Left hindlimb (tissue), 1 donor: ENCODE measurements at places on chromosomes 11 and 22.
A peak's percentile ranks its signal among the peaks of the same experiment; 100 is the strongest.

DNA sequence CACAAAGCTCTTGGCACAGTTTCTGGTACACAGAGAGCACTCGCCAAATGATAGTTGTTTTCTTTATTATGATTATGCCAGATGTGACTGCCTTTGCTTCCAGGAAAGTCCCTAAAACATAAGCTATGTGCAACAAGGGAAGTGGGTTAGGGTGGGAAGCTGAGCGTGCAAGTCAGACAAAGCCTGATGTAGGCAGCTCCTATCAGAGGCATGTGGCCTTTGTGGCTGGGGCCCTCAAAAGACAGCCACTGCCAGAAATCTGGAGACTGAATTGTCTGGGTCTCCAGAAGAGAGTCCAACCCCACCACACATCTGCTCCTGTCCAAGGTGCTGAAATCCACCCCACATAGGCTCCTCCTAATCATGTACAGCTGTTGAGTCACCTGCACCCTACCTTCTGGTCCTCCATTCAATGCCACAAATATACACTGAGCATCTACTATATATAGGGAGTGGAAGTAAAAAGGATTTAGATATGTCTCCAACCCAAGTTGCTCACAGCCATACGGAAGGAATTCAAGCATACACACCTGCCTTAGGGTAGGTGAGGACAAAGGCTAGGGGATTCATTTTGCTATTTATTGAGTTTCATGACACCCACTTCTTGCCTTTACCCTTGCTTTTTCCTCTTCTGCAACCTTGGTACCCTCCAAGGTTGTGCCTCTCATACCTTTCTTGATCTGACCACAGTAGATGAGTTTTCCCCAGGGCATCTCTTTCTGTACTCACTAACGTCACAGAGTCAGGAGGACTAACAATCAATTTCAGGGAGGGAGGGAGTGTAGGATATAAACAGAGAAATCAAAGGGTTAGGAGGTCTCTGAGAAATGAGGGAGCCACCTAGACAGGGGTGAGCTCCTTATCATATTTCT is 12.4 kb downstream of the SEC14L3 start:
- DNase-seq = no peak

DNA sequence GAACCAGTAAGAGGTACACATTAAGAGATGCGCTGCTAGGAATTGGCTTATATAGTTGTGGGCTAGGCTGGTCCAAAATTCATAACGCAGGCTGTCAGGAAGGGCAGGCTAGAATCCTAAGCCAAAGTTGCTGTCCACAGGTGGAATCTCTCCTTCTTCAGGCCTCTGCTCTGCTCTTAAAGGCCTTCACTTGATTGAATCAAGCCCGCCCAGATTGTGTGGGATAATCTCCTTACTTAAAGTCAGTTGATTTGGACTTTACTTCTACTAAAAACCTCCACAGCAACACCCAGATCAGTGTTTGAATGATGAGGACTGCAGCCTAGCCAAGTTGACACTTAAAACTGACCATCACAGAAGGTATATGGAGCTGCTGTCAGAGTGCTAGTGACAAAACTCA is 68.8 kb downstream of the LRRC32 start:
- DNase-seq = peak; percentile 4

- no peak for DNase-seq
These were observed 55.1 kb downstream of the KIAA1671 start for GRCh38 chr22:25007444-25008106.

DNA sequence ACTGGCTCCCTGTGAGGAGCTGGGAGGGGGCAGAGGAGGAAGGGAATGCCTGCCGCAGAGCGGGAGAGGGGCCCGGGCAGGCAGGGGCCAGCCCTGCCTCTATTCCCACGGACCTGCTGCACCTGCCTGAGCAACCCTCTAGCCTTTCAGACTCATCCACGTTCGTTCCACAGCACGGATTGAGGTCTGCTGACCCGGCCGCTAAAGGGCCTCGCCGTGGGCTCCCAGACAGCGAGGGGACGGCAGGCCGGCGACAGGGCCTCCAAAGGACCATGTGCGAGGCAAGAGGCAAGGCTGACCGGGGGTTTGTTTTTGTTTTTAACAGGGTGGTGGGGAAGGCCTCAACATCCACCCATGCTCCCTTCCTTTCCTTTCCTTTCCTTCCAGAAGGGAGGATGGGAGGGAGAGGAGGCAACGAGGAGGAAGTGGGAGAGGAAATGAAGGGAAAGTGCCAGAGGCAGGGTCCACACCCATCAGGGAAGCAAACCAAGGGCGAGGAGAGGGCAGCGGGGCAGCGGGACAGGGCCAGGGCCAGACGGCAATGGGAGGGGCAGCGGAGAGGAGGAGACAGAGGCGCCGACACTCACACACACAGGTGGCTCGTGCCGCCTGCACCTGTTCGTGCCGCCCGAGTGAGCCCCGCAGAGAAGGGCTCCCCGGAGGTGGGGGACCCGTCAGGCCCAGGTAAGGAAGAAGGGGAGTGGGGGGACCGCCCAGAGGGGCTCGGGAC is 7.5 kb downstream of the LRFN4 start:
- DNase-seq = no peak

DNA sequence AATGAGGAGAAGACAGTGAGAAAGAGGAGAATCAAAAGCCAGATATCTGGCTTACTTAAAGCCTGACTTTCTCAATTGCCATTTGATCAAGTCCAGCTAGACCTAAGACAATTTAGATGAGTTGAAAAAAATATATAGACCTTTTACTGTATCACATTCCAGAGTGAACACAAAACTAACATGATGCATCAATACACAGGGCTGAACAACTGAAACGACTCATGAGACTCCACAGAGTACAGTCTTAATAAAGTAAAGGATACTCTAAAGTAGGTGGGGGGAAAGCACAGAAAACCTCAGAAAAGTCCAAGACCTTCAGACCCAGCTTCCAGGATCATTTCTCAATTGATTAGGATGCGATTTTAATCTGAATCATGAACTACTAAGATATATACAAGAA is 95.3 kb upstream of the OR9G4 start:
- DNase-seq = no peak

- DNase-seq = no peak
These were observed 191.7 kb downstream of the DSCAML1 start for GRCh38 chr11:117605331-117605730.

DNA sequence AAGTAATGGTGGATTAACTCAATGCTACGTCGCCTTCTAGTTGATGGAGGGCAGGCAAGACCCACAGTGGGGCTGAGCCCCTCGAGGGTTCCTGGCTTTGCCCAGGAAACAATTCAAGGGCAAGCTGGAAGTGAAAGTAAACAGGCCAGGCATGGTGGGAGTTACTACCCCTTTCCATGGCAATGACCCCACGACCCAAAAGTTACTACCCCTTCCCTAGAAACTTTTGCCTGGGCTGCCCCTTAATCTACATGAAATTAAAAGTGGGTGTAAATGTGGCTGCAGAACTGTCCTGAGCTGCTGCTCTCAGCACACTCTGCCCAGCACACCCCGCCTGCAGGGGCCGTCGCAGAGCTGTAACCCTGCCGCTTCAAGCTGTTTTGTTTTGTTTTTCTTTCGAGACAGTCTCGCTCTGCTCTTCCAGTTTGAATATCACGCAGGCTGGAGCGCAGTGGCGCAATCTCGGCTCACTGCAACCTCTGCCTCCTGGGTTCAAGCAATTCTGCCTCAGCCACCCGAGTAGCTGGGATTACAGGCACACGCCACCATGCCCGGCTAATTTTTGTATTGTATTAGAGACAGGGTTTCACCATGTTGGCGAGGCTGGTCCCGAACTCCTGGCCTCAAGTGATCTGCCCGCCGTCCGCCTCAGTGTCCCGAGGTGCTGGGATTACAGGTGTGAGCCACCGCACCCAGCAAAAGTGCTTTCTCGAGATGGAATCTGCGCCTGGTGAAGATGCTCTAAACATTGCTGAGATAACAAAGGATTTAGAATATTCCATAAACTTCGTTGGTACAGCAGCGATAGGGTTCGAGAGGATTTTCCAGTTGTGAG is 5.9 kb upstream of the RNH1 start:
- no peak for DNase-seq

GRCh38 chr11:18013790-18014507 is 1.1 kb upstream of the SERGEF start:
- no peak for DNase-seq

- no peak for DNase-seq
These were observed 44.6 kb downstream of the IGF2 start for GRCh38 chr11:2094354-2095197.

DNA sequence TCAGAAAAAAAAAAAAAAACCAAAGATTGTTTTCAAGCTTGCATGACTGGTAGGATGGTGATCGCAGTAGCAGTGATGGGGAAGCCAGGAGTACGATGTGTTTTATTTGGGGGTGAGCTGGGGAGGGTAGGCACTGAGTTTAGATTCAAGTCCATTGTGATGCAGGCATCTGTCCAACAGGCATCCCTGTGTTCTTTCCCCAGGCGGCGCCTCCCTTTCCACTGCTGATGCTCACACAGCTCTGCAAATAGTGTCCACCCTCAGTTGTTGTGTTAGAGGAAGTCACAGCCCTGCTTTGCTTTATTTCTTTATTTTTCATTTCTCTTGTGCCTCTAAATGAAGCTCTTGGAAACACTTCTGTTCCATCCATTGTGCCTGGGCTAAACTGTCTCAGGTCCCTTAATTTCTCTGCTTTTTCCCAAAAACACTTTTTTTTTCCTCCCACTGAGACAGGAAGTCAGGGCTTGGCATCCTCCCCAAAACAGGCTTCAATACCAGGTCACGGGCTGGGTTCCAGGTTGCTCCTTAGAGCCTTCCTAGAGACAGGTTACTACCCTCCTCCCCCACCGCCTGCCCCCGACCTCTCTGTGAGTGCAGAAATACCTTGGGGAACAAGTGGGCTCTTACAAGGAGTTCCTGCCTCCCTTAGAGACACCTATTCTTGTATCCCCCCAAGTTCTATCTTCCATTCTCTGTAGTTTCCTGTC is 38.6 kb upstream of the HSPA8 start:
- no peak for DNase-seq

DNA sequence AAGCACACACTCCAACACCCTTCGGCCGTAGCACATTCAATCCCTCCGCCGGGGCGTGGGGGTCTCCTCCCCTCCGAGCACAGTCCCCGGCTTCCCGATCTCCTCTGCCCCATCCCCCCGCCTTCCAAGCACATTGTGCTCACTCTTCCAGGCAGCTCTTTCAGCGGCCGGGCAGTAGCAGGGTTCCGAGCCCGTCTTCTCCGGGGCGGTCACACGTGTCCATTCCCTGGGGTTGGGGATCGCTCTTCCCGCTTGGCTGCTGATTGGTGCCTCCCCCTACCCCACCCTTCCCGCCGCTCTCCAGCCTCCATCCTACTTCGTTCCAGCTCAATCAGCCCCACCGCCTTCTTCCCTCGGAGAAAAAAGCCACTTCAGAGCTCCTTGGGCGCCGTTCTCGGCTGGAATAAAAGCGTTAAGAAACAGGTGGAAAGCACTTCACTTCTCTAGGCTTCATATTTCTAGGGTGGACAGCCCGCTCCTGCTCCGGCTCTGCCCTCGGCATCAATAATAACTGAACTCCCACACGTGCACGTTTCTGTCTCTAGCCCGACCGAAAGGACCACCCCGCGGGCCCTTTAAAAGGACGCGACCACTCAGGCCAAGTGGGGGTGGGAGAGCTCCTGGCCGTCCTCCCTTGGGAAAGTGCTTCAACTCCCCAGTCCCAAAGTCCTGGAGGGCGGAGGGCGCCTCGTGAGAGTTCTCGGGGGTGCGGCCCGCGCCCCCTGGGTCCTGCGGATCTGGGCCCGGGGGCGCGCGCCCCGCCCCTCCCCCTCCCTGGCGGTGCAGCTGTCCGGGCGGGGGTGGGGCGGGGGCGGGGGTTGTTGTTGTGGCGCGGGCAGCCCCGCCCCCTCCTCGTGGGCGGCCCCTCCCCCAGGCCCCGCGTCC is 464 bp upstream of the CECR2 start:
- DNase-seq = peak; percentile 77

DNA sequence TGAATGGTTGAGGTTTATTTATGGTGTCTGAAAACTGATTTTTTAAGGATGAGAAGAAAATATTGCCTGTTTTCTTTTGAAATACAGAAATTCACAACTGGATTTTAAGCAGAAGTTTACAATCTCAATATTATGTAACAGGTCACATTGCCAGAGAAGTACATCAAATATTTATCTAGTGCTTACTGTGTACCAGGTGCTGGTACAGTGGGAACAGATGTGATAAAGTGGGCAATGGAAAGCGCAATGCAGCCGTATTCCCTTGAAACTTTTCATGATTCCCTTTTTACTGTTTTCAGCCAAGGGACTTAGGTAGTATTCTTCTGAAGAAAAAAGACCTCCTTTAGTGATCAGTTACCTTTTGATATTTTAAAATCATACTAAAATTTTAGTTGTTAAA is 49.6 kb downstream of the TTC17 start:
- DNase-seq = no peak

GRCh38 chr11:42975180-42975529 is 336.6 kb upstream of the API5 start:
- DNase-seq = no peak

- DNase-seq = no peak
These were observed 44.9 kb downstream of the OR4C46 start for GRCh38 chr11:54558919-54559318.

DNA sequence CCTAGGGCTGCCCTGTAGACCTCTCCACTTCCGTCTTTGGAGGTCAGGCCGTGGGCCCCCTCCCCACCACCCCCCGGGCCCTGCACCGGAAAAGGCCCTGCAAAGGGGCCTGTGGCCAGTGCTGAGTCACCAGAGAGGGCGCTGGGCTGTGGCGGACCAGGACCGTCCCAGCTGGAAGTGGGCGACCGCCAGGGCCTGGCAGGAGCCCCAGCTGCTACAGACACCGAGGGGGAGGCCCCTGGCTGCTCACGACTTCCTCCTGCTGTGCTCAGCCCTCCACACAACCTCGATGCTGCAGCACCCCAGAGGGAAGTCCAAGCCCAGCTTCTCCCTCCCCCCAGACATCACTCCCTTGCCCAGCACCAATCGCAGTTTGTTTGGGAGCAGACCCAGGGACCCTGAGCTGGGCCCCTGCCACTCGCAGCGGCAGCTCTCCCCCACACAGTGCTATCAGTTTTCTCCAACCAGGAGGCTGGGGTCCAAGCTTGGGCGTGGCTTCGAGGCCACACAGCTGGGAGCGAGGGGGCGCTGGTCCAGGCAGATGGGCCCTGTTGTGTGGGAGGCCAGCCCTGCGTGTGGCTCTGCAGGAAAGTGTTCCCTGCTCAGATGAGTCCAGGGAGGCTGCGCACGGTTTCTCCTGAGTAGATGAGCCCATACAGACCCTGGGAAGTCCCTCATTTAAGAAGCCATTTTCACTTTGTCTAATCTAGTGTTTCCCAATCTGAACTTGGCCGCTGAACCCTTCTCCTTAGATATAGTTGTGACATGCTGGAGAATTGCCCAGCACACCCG is 5.6 kb upstream of the SH3BP1 start:
- peak; percentile 96 for DNase-seq

DNA sequence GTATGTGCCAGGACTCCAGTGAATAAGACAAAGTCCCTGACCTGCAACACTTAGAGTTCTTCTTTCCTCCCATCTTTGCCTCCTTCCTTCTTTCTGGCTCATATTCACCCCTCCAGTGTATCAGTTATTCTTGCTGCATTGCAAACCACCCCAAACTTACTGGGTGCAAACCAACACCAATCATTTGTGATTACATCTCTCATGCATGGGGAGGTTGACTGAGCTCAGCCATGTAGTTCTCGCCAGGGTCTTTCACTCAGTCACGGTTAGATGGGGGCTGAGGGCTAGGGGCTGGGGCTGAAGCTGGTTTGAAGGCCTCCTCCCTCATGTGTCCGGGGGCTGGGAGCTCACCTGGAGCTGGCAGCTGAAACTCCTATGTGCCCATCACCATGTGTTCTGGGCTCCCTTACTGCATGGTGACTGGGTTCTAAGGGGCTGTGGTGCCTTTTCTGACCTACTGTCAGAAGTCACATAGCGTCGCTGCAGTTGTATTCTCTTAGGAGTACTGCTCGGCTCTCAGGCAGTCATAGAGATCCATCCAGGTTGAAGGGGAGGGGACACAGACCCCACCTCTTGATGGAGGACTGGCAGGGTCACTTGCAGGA is 35.0 kb upstream of the CACNG2 start:
- DNase-seq = no peak
